Bronchial epithelial cell (primary cell): ENCODE measurements at places on chromosomes 1 and 21. TPM values are rescaled to one million over a fixed set of nuclear protein-coding genes. Genes with fewer than 3 reads are reported as not detected.
A peak's percentile ranks its signal among the peaks of the same experiment; 100 is the strongest.

DNA sequence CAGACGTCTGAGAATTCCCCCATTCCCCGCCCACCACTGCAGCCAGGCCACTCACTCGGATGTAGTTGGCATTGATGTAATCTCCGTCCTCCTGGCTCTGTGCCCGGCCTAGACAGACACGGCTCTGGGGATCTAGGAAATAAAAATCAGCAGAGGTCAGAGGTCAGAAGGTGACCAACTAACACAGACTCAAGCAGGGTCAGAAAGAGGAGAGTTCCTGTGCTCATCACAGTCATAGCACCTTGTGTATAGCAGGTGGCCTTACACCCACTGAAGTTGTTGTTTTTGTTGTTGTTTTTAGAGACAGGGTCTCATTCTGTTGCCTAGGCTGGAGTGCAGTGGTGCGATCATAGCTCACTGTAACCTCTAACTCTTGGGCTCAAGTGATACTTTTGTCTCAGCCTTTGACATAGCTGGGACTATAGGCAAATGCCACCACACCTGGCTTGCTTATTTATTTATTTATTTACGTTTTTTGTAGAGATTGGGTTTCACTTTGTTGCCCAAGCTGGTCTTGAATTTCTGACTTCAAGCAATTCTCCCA is 4.9 kb downstream of the PTPN7 start:
- DNase-seq, result peak; percentile 48

DNA sequence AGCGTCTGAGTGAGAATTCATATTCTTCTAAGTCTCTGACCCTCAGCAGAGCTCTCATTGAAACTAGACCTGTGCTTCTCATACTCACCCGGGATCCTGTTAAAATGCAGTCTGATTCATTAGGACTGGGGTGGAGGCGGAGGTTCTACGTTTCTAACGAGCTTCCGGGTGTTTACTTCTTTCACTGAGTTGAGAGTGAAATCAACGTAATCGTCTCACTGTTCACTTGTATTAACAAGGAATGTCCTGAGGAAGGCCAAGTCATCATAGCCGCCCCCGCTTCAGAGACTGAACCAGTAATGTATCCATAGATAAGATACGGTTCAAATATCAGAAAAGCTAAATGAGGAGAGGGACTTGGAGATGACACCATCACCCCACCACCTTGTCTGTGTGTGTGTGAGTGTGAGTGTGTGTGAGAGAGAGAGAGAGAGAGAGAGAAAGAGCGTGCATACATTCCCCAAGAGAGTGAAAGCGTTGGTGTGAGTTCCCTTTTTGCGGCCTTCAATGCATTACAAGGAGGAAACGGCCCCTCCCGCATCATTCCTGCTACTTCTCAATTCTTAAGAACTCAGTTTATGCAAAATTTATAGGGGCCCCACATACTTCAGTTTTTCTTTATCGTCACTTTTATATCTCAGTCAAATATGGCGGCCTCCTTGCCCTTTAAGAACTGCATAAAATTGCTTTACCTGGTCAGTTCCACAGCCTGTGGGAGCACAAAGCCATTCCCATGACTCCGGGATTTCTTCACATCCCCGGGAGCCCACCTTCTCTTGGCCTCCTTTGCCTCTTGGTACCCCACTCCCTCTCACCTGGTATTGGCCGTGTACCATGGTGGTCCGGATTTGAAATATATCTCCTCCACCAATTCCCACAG is 19.8 kb downstream of the KMO start:
- no peak for DNase-seq

MYOM3 gene
- under 0.01 and 0.13 TPM in 2 replicates for total RNA-seq

GRCh38 chr21:40186045-40186444 is 318.8 kb downstream of the PCP4 start:
- DNase-seq, result no peak

DNA sequence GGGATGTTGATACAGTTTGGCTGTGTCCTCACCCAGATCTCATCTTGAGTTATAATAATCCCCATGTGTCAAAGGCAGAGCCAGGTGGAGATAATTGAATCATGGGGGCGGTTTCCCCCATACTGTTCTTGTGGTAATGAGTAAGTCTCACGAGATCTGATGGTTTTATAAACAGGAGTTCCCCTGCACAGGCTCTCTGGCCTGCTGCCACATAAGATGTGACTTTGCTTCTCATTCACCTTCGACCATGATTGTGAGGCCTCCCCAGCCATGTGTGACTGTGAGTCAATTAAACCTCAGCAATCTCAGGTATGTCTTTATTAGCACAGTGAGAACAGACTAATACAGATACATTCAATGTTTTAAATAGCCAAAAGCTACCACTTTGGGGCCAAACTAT is 41.1 kb downstream of the SLC35F3 start:
- peak; percentile 54 for DNase-seq

DNA sequence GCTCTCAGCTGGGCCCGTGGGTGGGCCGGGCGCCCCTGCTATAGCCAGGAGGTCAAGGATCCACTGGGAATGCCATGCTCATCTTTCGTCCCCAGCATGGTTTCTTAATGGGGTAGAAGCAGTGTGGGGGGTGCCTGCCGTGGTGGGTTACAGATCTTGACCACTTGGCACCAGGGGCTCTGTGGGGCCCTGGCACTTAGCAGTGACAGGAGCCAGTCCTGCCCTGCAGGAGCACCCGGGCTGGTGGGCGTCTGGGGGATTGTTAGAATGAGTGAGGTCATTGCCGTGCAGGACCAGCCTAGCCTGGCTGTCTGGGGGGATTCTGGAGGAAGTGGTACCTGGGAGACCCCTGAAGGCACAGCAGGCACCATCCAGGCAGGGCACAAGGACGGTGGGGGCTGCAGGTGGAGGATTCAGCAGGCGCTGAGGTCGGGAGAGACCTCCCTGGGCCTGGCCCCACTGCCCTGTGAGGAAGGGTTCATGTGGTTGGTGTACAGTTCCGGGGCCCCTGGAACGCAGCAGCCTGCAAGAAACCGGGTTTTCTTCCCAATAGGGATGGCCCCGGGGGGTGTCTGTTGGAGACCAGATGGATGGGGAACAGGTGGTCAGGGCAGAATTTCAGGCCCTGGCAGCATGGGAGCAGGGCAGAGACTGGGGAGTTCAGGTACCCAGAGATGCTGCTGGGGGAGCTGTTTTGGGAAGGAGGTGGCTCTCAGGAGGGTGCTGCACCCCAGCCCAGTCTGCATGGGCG is 4.8 kb downstream of the AIRE start:
- DNase-seq, result no peak

TLCD4 gene
- total RNA-seq, result 0.51 and 0.53 TPM in 2 replicates

DNA sequence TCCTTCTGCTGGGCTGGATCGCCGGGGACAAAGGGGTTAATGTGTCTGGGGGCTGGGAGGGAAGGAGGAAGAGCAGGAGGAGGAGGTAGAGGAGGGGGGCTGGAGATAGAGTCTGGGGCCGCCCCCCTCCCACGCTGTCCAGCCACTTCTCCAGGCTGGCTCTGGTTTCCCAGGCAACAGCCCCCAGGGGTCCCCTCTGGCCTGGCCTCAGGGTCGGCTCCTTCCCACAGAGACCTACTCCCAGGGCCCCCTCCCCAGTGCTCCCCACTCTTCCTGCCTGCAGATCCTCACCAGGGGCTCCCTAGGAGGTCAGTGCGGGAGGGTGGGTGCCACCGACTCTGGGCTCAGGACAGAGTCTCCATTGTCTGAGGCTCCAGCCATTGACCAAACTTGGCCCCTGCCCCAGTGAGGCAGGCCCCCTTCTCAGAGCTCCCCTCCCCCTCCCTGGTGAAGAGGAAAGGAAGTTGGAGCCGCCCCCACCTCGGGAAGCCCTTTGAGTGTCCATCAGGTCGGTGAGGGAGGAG is 34.1 kb downstream of the ARHGEF10L start:
- no peak for DNase-seq

FCGR3B gene
- total RNA-seq, result not detected in 2 replicates

- DNase-seq, result no peak
Measured at GRCh38 chr1:38039331-38040088, 7.1 kb downstream of the POU3F1 start.

DNA sequence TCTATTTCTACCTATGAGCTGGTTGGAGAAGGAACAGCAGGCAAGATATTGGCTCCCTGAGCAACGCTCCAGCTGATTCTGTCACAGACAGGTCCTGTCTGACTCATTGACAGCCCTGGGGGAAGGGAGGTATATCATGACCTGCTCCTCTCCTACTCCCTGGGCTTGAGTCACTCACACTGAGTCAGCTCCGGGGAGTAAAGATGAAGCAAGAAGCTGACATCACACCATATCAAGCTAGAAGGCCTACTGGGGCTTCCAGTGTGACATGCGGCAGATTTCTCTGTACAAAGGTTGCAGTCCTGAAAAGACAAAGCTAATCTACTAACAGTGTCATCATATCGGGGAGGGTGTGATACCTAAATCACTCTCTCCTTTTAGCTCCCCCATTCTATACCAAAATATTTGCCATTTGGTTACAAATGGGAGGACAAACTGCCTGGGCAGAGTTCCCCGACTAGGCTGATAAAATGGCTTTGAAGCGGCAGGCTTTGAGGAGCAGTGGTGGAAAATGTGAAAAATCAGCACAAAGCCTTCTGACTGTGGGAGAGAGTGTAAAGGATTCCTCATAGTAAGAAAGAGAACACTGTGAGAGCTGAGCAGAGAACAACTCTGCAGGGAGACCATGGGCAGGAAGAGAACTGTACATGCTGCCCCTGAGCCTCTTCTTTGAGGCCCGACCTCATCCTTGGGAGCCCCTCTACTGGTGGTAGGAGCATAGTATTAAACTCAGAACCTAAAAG is 15.5 kb downstream of the PI4KB start:
- peak; percentile 100 for DNase-seq

DNA sequence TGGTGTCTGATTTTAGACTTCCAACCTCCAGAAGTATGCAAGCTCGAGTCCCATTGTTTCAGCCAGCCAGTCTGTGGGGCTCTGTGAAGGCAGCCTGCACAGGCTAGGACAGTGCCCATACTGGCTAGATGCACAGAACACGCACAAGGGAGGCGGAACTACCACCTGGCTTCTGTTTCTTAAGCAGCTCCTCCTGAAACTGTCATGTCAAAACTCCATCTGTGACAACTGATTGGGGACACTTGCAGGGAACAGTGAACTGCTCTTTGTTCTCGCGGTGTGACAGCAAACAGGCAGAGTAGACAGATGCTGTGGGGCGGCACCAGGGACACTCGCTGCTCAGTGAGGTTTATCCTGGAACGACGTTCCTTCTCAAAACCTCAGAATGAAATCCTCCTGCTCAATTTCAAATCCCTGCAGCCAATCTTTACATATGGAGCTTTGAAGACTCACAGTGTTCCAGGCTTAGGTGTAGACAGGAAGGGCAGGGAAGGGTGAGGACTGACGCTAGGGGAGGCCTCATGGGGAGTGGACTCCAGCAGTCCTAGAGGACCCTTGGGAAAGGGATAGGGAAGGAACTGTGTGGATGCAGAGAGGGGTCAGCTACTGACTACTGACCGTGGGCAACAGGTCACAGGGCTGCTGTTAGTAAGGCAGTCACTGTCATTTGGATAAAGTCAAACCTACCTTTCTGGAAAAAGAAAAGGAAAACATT is 73.8 kb downstream of the ERG start:
- DNase-seq, result no peak

- no peak for DNase-seq
Measured at GRCh38 chr1:189790335-189790734, 687.3 kb downstream of the BRINP3 start.
